Fibroblast of skin of left quadriceps (primary cell): ENCODE measurements at places on chromosomes 4 and X.

- peak; percentile 25 for DNase-seq
Observed at GRCh38 chrX:152907084-152907651, 9.3 kb downstream of the ZNF185 start.

GRCh38 chr4:83112231-83112630, 2.3 kb downstream of the PLAC8 start:
- DNase-seq: no peak

DNA sequence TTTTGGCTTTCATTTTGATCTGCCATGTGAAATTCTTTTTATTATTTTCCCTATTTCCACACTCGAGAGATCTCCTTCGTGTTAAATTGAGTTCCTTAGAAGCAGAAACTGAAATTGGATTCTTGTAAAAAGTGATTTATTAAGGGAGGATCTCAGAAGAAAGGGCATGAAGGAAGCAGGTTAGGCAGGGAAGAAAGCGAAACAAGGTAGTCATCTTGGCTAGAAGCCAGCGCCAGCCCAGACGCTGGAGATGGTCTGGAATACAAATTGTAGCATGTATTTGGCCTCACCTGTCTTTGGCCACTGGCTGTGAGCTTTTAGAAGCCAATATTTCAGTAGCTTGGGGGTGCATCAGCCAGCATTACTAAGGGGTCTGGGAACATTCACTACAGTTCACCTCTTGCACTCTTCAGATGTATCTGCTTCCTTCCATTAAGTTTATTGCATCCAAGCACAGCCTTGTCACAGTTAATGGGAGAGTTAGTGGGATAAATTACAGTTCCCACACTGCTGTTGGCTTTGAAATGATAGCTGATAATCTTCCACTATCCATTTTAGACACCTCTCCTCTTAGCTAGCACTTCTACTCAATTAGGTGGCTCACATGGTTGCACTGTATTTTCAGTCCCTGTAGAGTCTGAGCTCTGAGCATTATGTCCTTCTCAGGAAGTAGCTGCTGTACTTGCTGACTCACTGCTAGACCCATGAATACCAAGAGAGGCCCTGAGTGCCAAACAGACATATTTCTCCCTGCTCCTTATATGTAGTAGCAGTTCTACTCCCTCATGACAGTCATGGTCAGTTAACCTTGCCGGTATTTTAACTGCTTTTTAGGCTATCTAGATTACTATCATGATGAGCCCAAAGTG, 14.6 kb downstream of the GRXCR1 start:
- no peak for DNase-seq

DNA sequence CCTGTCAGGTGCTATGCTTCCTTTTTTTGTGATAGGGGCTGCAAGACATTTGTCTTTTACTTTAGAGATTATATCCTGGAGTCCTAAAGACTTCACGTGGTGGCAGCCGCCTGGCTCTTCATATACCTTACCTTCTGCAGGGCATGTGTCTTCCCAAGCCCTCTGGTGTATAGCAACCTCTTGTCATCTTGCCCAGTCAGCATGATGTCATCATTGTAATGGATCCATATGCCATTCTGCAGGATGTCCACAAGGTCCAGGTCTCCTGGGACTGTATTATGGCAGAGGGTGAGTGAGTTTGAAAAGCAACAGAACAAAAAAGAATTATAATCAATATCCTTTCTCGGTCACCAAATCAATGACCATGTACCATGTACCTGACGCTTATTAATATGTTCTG, 82.2 kb upstream of the SCOC start:
- no peak for DNase-seq

DNA sequence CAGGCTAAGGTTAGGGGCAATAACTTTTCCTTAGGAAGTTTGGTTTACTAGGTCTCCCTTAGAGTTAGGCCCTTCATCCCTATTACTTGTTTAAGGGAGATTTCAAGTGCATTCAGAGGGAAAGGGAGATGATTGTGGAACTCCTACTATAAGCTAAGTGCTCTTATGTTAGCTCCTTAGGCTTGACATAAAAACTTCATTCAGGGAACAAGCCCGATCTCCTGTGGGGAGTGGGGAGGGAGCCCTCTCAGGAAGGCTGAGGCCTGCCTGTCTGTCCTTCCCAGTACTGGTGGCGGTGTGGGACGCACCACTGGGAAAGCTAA, 8.0 kb downstream of the KLF3 start:
- DNase-seq: no peak

GRCh38 chr4:112102875-112103370, 42.3 kb upstream of the FAM241A start:
- no peak for DNase-seq

- DNase-seq: no peak
Observed at GRCh38 chrX:20463296-20464075, 196.8 kb upstream of the RPS6KA3 start.
